Hematopoietic multipotent progenitor cell (in vitro differentiated cells): ENCODE measurements at places on chromosomes 2 and 18.
A peak's percentile ranks its signal among the peaks of the same experiment; 100 is the strongest.

GRCh38 chr2:96839293-96839874 lies 4.4 kb downstream of the ANKRD23 start:
- DNase-seq, result peak; percentile 52

DNA sequence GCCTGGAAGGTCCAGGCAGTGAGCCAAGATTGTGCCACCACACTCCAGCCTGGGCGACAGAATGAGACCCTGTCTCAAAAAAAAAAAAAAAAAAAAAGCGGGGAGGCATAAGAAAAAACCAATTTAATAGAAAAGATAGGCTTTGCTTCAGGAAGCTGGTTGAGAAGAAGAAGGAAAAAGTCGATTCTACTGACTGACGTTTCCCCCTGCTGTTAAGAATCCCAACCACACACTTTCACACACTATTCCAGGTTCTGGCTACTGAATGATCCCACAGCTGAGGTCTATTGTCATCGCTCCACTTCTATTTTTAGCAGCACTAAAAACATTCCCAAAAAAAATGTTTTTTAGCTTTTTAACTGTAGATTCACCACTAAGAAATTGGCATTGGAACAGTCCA lies 6.7 kb upstream of the CHCHD5 start:
- no peak for DNase-seq

DNA sequence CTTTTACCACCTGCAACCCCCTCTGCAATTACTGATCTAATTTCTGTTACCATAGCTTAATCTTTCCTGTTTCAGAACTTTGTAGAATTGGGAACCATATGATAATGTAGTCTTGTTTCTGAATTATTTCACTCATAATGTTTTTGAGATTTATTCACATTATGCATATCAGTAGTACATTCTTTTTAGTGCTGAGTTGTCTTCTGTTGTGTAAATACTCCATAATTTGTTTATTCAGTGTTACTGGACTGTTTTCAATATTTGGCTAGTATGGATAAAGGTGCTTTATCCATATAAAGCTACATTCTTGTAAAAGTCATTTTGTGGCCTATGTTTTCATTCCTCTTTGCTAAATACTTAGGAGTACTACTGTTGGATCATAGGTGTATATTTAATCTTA lies 152.5 kb downstream of the TAF4B start:
- DNase-seq, result no peak

DNA sequence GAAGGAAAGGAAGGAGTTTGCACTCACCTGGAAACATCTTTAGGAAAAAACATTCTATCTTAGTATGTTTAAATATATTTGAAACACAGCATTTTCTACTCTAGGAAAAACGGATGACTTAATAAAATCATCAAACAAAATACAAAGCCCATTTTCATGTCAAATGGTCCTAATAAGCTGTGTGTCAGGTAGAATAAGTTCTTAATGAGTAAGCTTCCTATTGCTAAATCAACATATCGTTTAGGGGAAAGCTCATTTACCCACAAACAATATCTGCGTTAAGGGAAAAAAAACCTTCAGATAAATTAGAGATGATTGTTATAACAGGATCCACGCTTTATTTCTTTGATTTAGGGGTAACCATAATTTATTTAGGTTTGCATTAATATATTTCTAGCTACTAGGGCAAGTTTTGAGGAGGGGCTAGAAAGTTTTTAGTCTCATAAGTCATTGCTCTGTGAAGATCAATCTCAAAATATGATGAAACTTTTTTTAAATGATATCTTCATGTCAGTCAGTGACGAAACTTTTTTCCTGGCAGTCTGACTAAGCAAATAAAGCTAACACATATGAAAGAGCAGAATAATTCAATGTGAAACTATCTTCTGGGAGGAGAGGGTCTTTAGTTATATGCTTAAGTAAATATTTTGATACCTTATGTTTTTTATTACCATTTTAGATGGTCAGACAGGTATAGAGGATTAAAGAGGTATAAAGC lies 147.1 kb downstream of the WDSUB1 start:
- no peak for DNase-seq

DNA sequence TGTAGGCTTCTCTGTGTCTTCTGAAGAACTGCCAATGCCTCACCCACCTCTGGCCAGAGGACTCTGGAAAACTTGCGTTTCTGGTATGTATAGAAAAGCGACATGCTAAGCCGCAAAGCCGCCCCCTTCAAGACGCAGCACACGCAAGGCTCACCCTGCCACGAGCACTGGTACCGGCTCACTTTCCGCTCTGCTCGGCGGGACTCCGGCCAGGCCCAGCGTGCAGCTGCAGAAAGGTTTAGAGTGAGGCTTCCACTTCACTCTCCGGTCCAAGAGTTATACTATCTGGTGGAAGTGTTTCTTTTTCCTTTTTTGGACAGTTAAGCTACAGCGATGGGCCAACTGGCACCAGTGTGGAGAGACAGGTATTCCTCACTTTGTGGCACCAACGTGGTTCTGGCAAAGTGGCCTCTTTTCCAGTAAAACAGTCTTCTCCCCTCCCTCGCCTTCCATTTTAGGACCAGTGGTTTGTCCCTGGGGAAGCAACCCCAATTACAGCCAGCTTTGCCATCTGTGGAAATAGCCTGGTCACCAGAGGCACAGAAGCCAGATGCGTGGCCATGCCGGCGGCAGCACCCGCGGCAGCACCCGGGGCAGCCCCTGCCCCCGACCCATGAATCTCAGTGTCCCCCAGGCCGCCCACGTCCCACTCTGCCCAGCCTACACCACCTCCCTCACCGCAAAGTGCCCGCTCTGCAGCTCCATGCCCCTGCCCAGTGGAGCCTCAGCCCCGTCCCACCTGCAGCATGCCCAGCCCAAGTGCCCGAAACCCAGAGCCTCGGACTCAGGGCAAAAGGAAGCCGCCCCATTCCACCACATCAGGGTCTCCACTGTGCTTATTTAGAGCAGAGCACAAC lies 91.6 kb upstream of the CTDP1 start:
- DNase-seq, result no peak

- no peak for DNase-seq
Measured at GRCh38 chr2:8441986-8442385, 239.9 kb upstream of the ID2 start.

DNA sequence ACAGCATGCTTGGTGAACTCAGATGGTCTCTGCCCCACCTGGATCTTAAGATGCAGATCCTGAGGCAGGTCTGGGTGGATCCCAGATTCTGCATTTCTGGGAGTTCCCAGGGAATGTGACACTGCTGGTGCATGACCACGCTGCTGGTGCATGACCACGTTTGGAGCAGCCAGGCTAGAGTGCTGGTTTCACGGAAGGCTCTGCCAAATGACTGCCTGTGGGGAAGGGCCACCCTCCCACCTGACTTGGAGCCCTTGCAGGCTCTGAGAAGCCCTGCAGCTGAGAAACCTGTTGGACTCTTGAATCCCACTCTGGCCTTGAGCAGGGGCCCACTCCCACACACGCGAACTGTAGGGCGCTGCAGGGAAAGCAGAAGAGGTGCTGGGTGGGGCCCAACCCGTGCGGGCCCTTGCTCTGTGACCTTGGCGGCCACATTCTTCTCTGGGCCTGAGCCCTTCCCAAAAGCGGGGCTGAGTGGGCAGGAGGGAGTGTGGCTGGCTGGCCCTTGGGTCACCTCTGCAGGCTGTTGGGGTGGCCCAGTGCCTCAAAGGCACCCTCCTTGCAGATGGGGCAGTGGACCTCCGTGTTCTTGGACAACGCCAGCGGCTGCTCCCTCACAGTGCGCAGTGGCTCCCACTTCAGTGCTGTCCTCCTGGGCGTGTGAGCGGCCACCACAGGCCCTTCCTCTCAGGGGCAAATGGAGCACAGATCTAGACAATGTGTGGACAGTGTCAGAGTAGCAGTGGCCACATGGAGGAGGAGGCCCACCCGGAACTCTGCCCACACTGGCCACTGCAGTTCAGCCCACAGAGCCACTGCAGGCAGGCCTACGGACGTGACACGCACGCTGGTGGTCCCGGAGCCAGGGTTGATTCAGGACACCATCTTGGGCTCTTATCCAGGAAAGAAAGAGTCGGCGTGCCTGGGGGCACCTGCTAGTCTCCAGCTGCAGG lies 7.9 kb downstream of the ERFE start:
- no peak for DNase-seq

GRCh38 chr2:168314236-168314635 lies 66.8 kb upstream of the STK39 start:
- DNase-seq, result no peak

GRCh38 chr2:64910972-64911433 lies 78.2 kb upstream of the SLC1A4 start:
- DNase-seq, result no peak

DNA sequence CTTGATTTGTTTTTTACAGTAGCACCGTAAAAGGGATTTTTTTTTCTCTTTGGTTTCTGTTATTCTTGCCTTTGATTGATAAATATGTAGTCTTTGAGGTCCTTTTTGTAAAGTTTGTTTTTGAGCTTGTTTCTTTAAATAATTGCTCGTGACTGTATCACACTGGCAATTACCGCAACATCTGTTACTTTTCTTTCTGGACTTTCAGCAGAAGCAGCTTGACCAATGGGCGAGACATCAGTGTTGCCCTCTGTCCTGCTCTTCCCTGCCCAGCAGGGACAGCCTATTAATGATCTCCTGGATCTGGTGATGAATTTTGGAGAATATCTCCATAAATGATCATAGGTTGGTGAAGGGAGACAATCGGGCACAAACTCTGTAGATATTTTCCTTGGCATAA lies 74.9 kb downstream of the TDRD15 start:
- DNase-seq, result no peak

DNA sequence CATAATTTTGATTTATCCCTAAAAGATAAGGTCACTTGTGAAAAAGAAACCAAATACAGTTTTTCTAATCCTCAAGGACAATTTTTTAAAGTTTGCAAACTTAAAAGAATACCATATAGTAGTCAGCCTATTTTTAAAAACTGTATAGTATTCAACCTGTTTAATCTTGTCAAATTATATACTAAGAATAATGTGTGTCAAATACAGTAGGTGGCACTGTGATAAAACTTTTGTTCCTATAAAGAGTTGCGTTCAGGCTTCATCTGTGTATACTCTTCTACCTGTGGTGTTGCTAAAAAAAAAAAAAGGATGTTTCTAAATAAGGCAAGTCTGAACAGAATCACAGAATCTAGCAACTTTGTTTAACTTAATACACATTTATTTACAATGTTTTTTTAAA lies 68.6 kb downstream of the CCDC138 start:
- peak; percentile 47 for DNase-seq

GRCh38 chr2:234873828-234874173 lies 78.0 kb upstream of the SH3BP4 start:
- DNase-seq, result no peak

DNA sequence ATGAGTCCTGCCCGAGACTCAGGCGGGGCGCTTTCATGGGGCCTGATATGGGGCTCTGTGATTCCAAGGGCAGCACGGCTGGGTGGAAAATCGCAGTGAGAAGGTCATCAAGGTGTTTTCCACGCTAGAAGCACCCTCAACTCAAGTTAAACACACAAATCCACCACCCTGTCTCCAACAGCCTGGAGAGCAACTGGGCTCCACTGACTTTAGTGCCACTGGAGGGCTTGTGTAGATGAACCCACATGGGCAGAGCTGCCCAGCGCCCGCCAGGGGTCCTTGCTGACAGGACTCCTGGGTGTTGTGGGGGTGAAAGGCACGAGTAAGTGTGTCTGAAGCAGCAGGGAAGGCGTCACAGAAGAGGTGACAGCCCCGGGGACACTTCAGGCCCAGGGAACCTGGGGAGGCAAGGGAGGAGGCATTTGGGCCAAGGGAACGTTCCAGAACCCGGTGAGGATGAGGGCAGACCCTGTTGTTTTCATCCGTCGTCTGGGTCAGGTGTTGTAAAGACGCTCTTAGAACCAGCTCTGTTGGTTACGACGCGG lies 51.8 kb upstream of the CTDP1 start:
- no peak for DNase-seq

GRCh38 chr2:54042897-54043620 lies 72.3 kb upstream of the PSME4 start:
- no peak for DNase-seq

DNA sequence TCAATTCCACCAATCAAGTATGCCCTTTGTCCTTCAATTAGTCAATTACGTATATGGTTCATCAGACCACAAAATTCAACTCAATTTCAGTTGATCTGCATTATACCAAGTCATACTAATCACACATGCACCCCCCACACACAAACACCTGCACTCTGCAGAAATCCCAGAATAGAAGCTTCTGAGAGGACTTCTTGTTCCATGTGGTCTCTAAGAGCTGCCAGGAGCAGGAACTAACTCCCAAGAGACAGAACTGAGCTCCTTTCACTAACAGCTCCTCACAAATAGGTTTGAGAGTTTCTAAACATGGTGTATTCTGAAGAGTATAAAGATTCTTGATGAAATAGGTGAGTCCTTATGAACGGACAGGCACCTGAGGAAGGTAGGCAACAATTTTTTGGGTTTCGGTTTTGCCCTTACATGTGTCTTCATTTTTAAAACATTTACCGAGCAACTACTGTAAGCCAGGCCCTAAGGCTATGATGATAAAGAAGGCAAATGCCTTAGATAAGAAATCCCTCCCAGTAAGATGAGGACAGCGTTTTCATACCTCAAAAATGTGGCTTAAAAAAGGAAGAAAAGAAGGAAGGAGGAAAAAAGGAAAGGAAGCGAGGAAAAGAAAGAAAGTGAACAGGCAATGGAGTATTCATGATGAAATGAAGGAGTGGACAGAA lies 183.1 kb downstream of the PID1 start:
- DNase-seq, result no peak

GRCh38 chr2:84175340-84175739 lies 283.7 kb downstream of the SUCLG1 start:
- no peak for DNase-seq

- no peak for DNase-seq
Measured at GRCh38 chr2:225512469-225512868, 113.0 kb downstream of the NYAP2 start.

- DNase-seq, result no peak
Measured at GRCh38 chr2:36371928-36372391, 16.4 kb downstream of the CRIM1 start.

DNA sequence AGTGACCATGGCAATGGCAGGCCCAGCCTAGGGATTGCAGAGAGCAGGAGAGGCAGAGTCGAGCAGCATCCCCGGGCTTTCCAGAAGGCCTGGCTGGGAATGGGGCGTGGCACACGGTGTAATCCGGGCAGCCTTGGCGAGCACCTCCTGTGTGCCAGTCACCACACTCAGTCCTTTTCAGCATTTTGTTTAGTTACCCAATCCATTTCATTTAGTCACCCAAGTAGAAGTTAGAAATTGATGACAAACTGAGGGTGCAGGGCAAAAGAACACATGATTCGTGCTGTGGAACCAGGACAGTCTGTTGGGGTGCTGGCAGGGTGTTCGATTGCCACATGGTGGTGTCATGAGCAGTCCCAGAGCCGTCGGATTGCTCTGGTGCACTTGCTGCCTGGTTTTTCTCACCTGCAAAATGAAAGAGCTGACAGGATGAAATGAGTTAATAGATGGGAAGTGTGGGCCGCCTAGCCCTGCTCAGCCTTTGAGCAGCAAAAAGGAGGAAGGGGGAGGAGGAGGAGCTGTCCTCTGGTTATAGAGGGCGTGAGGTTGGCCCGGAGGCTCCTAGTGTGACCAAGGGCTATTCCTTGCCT lies 299.4 kb downstream of the AGAP1 start:
- peak; percentile 5 for DNase-seq
